CD4-positive, alpha-beta T cell treated with Interleukin-6 at 100 ng/mL for 8 hours (primary cell): ENCODE measurements at places on chromosomes 13 and 19.

DNA sequence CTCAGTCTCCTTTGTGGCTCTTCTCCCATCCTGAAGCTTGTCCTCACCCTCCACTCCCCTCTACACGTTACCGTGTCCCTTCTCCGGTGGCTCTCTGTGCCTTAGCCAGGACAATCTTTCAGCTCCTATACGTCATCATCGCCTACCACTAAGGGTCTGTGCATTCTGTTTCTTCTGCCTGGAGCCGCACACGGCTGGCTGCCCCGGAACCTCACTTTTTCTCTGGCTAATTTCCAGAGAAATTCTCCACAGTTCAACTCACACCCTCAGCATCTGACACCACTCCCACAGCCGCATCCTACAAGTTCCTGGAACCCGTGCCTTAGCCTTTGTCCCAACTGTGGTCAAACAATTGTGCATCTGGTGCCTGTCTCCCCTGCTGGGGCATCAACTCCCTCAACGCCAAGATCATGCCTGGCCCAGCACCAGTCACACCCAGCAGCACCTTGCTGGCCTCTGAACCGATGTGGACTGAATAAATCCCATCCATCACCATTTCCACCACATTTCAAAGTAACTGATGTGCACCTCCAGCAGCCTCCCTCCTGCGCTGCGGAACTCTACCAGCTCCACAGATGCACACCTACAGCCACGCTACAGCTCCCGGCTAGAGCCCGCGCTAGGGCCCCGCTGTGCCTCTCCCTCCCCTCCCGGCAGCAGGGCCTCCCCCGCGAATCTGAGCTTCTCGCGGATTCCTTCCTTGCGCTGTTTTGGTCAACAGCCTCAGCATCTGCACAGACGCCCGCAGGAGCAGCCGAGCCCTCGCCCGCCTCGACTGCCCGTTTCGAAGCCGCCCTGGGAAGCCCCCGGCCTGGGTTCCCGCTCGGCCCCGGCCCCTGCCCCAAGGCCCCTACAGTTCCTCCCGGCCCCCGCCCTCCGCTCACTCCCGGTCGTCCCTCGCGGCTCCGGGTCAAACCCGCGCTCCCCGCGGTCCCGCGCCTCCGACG lies 689 bp downstream of the DCUN1D2 start:
- DNase-seq, result peak; percentile 13

DNA sequence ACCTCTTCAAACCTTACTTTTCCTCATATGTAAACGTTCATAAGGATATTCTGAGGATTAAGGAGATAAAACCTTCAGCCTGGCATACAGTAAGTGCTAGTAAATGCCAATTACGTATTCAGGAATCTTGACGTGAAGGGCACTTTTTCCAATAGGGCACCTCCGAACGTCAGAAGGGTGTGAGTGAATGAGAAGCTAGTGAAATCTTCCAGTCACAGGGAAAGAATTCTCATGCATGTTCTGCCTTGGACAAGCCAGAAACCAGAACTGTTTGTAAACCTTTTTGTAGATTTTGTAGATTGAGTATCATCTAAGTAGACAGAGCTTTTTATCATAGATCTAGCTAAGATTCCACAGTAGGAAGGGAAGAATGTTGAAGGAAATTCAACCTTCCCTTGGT lies 16.5 kb downstream of the DGKH start:
- no peak for DNase-seq

GRCh38 chr13:85314686-85315085 lies 484.5 kb downstream of the SLITRK6 start:
- no peak for DNase-seq

DNA sequence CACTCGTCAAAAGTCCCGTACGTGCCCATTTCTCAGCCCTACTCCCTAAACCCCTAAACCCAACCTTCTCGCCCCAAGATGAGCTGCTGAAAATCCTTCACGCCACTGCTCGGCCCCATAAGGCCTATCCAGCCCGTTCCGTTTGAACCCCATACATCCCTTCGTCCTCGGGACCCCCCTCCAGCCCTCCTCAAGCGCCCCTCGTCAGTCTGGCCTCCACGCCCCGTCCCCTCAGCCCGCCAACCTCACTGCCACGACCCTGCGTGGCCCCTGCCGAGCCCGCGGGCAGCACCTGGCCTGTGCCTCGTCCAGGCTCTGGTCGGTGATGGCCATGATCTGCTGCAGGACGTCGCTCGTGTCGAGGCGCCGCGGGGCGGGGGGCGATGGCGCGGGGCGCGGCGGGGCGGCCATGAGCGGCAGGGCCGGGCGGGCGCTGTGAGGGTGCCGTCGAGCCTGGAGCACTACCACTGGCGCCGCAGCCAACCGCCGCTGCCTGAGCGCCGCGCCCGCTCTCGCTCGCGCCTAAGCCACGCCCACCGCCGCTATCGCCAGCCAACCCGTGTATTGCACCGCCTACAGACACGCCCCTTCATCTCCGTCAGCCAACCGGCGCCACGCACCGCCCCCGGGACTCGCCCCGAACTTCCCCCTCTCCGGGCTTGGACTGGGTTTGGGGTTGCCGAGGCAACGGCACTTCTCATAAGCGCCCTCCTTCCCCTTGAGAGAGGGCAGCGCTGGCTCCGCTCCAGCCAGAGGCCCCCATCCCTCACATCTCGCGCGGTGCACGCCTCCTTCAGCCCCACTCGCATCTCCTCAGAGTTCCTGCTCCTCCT lies at the start of gene PBX4:
PBX4 (minus strand) TSS at position 469 of the 833 bp plus-strand sequence; CDS start at position 411, 58 bp downstream.
- peak; percentile 99 for DNase-seq

- DNase-seq, result no peak
Observed at GRCh38 chr13:35016362-35017112, 74.5 kb downstream of the NBEA start.

DNA sequence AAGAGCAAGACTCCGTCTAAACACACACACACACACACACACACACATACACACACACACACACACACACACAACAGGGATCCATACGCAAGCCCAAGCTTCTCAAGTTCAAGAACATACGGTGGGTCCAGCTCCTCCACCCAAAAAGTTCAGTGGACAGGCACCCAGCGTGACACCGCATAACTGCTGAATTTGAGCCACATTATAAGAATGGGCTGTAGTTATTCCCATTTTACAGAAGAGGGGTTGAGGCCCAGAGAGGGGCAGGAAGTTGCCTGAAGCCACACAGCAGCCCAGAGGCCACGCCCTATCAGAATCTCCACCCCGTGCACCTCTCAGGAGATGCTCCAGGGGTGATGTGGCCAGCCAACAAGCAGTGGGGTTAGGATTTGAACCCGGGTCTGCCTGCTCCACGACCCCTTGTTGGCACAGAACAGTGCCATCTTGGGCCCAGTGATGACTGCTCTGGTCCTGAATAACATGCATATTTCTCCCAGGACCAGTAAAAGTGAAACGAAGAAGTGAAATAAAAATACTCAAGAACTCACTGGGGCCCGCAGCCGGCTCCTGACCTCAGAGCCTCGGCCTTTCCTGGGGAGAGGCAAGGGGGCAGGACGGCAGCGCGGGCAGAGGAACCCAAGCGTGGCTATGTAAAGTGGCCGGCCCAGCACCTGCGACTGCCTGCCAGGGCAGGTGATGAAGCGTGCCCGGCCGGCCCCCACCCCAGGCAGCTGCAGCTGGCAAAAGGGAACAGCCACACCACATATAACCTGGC lies 61.9 kb downstream of the AP1M1 start:
- DNase-seq, result no peak

GRCh38 chr13:22114630-22115311 lies 443.9 kb downstream of the FGF9 start:
- peak; percentile 53 for DNase-seq

GRCh38 chr19:12784394-12784870 lies 6.9 kb upstream of the JUNB start:
- peak; percentile 34 for DNase-seq

DNA sequence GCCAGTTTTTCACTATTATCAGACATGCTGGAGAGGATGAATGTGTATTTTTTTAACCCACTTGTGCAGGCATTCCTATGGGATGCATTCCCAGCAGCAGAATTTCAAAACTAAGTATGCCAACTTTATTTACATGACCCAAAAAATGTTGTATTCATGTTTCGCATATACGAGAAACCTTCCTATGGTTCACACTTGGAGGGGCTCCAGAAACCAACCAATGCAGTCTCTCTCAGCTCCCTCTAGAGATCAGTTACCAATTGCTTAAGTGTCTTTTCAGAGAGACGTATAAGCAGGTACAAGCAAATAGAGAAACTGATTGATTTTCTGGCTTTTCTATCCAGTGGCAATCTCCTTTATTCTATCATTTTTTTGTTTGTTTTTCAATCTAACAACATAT lies 5.5 kb upstream of the PTOV1 start:
- DNase-seq, result no peak

GRCh38 chr13:112746044-112746443 lies 56.2 kb downstream of the ATP11A start:
- no peak for DNase-seq

GRCh38 chr13:110347535-110348308 lies 40.6 kb downstream of the COL4A2 start:
- DNase-seq, result no peak

DNA sequence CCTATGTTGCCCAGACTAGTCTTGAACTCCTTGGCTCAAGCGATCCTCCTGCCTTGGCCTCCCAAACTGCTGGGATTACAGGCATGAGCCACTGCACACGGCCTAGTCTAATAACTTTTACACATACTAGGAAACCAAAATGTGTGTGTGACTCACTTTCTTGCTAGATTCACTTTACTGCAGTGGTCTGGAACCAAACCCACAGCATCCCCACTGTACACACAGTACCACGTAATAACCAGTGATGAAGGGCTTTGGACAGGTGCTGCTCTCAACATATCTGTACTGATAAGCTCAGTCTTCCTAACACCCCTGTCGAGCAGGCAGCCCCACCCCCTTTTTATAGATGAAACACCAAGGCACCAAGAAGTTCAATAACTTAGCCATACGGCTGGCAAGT lies 5.1 kb downstream of the DNMT1 start:
- DNase-seq, result no peak

GRCh38 chr13:57823704-57824103 lies 192.2 kb downstream of the PCDH17 start:
- no peak for DNase-seq

DNA sequence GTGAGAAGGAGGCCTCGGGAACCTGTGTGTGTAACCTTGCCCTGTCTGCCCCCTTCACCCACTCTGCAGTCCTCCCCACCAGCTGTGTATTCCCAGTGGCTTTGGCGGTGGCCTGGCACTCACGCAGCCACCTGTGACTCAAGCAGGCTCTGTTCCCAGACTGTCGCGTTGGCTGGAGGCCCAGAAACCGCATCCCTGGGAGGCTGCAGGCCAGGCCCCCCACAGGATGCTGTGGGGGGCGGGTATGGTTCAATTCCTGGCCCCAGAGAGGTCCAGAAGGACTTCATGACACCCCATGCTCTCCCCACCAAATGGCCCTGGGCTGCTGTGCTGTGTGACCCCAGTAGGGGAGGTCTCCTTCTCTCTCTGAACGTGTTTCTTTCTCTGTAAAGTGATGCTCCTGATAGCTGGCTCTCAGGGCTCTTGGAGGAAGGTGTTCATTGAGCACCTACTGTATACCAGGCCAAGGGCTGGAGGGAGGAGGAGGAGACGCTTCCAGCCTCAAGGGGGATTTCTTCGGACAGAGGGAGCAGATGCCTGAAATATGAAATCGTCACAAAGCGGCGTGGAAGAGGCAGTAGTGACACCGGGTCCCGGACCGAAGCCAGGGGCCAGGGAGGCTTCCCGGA lies 1.9 kb upstream of the LINGO3 start:
- no peak for DNase-seq

GRCh38 chr19:28889941-28890670 lies 322.8 kb downstream of the UQCRFS1 start:
- DNase-seq, result no peak

- DNase-seq, result no peak
Observed at GRCh38 chr13:46996316-46997030, 99.6 kb upstream of the HTR2A start.

DNA sequence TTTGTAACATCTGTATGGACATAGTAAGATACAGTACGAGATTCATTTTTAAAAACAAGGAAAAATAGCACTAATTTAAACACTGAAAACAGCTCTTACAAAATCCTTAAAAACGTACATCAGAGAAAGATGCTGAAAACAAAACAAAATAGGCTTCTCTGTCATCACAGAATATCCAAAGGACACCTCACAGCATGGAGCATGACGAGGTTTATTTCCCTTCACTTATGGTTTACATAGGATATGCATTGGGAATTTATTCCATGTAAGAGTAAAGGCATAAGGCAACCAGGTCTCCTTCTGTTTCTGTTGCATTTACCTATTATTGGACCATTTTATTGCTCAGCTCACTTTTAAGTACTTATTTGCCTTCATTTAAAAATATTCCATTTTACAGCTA lies 3.0 kb downstream of the KCTD12 start:
- DNase-seq, result no peak

DNA sequence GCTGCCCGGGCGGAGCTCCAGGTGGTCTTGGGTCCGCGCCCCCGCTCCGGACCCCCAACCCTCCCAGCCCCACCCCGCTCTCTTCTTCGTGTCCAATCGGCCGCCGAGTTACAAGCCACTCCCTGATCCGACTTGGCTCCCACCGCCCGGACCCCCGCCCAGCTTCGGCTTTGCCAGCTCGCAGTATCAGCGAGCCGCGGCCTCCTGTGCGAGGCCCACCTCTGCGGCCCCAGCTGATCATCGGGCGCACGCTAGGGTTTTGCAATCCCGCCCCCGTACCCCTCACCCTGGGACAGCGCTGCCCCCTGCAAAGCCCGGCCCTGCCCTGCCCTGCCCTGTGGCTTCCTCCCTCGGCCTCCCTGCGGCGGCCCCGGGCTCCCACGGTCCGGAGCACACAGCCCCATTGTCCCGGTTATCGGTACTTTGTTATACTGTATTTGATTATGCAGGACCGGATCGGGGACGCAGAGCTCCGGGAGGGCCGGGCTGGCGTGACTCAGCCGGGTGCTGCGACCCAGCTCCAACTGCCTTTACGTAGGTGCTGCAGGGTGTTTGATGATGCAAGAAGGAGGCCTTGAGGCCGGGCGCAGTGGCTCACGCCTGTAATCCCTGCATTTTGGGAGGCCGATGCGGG lies 598 bp upstream of the LPAR2 start:
- DNase-seq, result peak; percentile 31

DNA sequence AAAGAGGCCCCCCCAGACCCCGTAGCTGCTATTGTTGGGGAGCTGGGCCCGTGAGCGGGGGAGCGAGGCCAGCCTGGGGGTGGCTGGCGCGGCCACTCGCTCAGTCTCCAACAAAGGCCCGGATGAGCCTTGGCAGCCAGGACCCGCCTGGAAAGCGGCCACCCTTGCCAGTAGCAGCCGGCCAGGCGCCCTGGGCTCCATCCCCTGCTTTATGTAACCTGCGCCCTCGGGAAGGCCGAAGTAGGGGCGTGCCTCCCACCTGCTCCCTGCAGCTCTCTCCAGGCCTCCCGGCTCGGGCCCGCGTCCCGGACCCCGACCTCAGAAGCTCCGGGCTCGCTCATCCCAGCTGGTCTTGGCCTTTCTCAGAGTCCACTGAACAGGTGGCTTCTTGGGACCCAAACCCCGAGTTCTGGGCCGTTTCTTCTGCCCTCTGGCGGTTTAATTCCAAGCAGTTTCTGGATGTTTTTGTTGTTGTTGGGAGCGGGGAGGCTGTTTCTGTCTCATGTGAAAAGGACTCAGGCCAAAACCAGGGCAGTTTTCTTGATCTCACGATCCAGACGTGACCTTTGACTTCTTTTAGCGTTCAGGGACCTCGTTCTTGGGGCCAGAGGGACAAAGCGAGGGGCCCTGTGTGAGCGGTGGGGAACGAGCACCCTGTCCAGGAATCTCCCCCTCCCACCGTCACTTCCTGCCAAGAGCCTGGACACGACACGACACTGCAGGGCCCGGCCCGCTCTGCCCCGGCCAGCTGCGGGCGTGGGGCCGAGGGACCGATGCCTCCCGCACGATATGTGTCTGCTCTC lies 1.2 kb downstream of the CDC34 start:
- peak; percentile 29 for DNase-seq
